Astrocyte (in vitro differentiated cells and primary cell): ENCODE measurements at places on chromosomes 1 and 21. TPM values are rescaled to one million over a fixed set of nuclear protein-coding genes. Genes with fewer than 3 reads are reported as not detected.

The OLFML2B gene
- total RNA-seq = 14.7 and 22.9 TPM in 2 replicates

The AADACL4 gene
- total RNA-seq = not detected in 2 replicates

The KCNA3 gene
- 0.09 TPM in 1 of 2 replicates, not detected in the other for total RNA-seq

The TNFSF18 gene
- 0.14 TPM in 1 of 2 replicates, not detected in the other for total RNA-seq

The ANKRD45 gene
- 1.4 and 1.8 TPM in 2 replicates for total RNA-seq

The UTS2 gene
- total RNA-seq = not detected in 2 replicates

The TSACC gene
- 1.0 and 1.2 TPM in 2 replicates for total RNA-seq

The SCAF4 gene
- total RNA-seq = 28.7 and 32.9 TPM in 2 replicates

The NTPCR gene
- total RNA-seq = 41.5 and 54.5 TPM in 2 replicates

The FCRL4 gene
- 0.48 TPM in 1 of 2 replicates, not detected in the other for total RNA-seq

The CELA3A gene
- not detected in 2 replicates for total RNA-seq

The TRPM2 gene
- total RNA-seq = 0.48 and 0.79 TPM in 2 replicates

The RBM11 gene
- 2.6 and 3.4 TPM in 2 replicates for total RNA-seq

The NKAIN1 gene
- 5.6 and 6.8 TPM in 2 replicates for total RNA-seq
